ENCODE measurements at places on chromosomes 5 and 9.

GRCh38 chr5:67453111-67453905 is 256.7 kb upstream of the CD180 start:
- no peak for DNase-seq

GRCh38 chr5:140595538-140596300 is 31.1 kb downstream of the SLC35A4 start:
- peak; percentile 62 for DNase-seq

GRCh38 chr5:8913522-8913921 is 632.4 kb downstream of the SEMA5A start:
- no peak for DNase-seq

DNA sequence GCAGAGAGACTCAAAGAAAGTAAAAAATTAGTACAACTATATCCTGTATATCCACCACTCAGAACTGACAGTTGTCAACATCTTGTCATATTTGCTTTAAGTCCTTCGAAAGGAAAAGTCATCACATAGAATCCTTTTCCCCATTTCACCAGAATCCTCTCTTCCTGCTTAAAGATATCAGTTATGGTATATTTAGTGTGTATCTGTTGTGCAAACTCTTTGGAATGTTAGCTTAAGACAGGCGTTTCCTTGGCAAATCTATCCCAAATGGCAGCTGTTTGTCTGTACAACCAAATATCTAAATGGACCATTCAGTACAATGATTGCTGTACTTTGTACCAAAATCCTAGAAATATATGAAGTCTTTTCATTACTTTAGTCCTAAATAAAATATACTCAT is 98.5 kb downstream of the ITGA1 start:
- no peak for DNase-seq

DNA sequence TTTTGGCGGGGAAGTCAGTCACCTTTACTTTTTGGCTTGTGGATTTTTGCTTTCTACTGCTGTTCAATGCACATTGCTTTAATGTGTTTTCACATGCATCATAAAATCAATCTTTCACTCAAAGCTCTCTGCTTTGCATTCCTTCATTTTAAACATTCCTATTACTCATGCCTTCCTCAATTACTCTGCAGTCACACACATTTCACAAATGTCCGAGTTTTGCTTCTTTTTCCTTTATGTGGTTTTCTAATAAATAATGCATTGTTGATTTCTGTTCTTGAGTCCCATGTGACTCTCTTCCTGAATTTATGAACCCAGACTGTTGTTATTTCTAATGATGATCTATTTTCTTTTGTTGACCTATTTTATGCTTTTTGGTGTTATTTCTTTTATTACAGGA is 82.3 kb upstream of the EPB41L4B start:
- no peak for DNase-seq

- DNase-seq = no peak
Measured at GRCh38 chr5:57947181-57947580, 464.6 kb upstream of the ACTBL2 start.

DNA sequence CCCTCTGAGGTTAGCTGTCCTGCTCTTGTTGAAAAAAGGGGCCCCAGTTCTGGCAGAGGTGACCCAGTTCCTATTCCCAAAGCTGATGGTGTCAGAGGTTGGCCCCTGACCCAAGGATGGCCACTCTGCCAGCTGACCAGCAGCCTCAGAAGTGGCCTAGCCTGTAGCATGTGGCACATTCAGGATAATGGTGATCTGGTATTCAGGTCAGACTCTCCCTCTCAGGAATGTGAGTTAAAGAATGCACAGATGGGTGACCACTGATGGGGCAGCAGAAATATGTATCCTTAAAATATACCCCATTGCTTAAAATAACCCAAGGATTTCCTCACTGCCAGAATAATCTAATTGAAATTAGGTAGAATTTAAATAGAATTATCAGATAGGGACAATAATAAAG is 369.2 kb downstream of the SEMA5A start:
- DNase-seq = no peak

GRCh38 chr5:149224282-149224681 is 47.4 kb upstream of the AFAP1L1 start:
- no peak for DNase-seq

- DNase-seq = no peak
Measured at GRCh38 chr5:136114414-136115125, 18.1 kb upstream of the SMAD5 start.

Measured in hematopoietic multipotent progenitor cell treated with erythropoietin and hydrocortisone succinate and interleukin-3 and kit ligand, for 8 days (in vitro differentiated cells).